ACHN (cell line): ENCODE measurements at places on chromosomes 6 and 20.
A peak's percentile ranks its signal among the peaks of the same experiment; 100 is the strongest.

GRCh38 chr6:32439602-32440214 lies at the start of gene HLA-DRA:
Gene HLA-DRA, plus strand, starts transcription at chr6:32439887. Its CDS starts 64 bp downstream, at chr6:32439951.
- DNase-seq, result peak; percentile 25

GRCh38 chr6:11908436-11909105 lies 103.5 kb upstream of the HIVEP1 start:
- no peak for DNase-seq

GRCh38 chr6:158939255-158940159 lies 60.5 kb downstream of the RSPH3 start:
- peak; percentile 44 for DNase-seq

DNA sequence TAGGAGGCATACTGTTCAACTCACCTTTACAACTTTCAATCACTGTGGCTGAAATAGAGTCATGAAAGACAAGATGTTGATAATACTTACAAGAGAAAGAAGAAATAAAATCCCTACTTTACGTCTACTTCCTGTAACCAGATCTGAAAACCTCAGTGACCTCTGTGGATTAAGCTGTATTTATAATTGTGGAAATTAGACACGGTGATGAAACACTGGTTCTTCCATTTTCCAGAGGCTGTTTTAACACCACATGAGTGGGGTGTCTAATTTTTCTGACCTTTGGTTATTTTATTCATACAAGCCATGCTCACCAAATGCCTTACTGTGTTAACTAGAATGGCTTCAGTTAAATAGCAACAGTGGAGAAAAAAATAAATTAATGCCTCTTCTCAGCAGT lies 58.5 kb upstream of the HIVEP1 start:
- DNase-seq, result no peak

DNA sequence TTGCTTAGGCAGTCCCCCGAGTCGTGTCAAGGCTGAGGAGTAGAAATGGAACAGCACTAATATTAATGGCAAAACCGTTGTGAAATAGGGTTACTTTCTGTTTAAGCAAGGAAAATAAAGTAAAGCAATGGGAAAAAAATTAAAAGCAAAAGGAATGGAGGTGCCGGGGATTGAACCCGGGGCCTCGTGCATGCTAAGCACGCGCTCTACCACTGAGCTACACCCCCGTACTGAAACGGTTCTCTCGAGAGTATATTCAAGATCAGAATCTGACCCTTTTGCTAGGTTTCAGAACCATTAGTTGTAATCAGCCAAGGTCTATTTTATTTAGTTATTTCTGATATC lies 85.5 kb downstream of the TRIM27 start:
- DNase-seq, result peak; percentile 68

DNA sequence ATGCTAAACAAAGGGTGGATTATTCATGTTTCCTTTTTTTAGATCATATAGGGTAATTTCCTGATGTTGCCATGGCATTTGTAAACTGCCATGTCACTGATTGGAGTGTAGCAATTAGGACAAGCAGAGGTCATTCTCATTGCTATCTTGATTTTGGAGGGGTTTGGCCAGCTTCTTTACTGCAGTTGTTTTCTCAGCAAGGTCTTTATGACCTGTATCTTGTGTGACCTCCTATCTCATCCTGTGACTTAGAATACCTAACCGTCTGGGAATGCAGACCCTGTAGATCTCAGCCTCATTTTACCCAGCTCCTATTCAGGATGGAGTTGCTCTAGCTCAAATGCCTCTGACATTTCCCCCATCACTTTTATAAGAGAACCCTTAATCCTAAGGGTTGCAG lies 53.6 kb downstream of the CDS2 start:
- DNase-seq, result no peak

- no peak for DNase-seq
Observed at GRCh38 chr6:117986396-117986795, 79.3 kb downstream of the SLC35F1 start.

DNA sequence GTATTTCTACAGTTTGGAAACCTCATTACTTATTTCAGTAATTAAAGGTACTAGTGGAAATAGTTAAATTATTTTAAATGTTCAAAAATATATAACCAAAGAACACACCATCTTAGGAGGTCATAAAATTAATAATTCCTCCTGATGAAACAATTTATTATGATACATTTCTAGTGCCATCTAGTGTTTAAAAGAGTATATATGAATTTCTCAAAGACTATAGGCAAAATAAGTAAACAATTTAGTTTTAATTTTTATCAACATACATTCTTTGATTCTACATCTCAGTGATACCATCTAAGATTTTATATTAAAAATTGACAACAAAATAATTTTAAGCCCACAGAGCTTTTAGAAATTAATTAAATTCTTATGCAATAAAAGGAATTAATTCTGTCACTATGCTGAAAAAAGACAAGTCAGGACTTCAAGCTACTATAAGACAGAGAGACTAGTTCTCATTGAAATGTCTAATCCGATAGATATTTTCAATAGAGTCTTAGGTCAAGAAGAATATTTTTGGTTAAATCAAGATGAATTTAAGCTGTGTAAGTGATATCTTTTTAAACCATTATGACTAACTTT lies 107.8 kb upstream of the RNF217 start:
- DNase-seq, result peak; percentile 17

DNA sequence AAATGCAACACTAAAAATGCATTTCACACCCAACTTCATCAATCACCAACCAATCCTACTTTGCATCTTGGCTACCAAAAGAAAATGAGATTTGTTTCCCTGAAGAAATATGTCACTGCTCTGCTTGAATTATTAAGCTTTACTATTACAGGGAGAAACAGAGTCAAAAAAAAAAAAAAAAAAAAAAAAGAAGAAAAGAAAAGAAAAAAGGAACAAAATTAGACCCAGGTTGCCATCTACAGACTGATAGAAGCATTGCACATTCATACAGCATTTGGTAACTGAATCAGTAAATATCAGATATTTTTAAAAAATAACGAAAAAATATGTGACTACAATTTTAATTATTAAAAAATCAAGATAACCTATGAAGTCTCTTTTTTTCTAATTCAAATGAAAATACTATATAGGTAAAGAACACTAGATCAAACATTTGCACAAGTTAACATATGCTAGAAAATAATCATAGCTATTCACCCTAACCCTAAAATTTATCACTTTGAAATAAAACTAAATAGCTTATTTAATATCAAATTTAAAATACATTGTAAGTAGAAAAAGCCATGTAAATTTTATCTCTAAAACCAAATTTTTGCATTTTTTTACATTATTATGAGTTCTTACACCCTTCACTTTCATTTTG lies 83.3 kb downstream of the DCDC2 start:
- DNase-seq, result peak; percentile 35

DNA sequence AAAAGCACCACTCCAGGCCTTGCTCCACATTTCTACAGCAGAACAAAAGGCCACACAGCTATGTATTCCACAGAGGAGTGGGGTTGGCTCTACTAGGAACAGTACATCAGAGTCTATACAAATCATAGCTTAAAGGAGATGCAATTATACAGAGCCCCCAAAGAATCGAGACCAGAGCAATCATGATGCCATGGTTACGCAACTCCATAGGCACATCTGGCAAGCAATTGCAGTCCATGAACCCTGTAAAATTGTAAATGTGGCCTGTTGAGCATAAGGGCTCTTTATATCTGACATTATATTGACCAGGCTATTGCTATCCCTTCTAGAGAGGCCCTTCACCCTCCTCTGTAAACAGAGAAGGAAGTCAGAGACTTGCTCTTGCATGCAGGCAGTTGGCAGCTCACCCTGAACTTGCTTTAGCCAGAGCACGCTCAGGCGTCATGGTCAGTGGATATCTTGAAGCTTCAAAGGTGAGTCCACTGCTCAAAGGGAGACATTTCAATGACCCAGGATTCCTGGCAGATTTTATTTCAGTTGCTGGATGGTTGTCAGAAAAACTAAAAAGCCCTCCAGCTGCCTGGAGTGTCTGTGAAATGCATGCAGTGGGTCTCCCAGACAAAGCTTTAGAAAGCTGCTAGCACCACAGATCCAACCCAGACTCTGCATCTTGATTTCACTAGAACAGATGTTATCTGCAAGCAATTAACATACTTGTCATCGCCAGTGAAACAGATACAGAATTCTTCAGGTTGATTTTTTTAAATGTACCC lies 357.2 kb downstream of the CENPW start:
- no peak for DNase-seq

- DNase-seq, result no peak
Observed at GRCh38 chr20:8212286-8212685, 80.2 kb downstream of the PLCB1 start.

GRCh38 chr6:86775893-86776292 lies 161.4 kb upstream of the HTR1E start:
- no peak for DNase-seq

GRCh38 chr6:28124350-28124970 lies at the start of gene ZSCAN16:
Gene ZSCAN16, plus strand, starts transcription at chr6:28124609. Its CDS starts 835 bp downstream, at chr6:28125444.
- DNase-seq, result peak; percentile 83

GRCh38 chr6:137102851-137103492 lies 58.2 kb upstream of the IL20RA start:
- DNase-seq, result no peak

DNA sequence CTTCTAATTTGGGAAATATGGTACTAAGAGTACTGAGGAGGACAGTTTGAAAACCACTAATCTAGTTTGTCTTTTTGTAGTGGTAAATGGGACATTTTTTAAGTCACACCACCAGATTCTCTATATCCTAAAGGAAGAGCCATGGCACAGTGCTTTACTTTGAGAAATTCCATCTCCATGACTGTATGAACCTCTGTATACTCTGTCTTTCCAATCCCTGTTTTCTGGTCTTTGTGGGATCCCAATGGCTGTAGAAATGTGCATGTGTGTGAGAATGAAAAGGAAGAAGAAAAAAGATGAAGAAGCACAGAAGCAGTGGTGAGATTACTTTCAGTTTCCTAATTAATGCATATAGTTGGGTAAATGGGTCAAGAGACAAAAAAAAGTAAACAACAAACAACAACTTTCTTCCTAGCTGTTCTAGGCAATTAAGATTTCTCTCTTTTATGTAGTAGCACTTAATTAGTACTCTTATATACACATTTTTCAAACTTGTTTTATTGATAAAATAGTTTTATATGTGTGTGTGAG lies 141.2 kb upstream of the HCRTR2 start:
- no peak for DNase-seq

- DNase-seq, result no peak
Observed at GRCh38 chr20:31368301-31368700, at the start of gene DEFB118. Gene DEFB118, plus strand, starts transcription at chr20:31368601. Its CDS starts 50 bp downstream, at chr20:31368651.

DNA sequence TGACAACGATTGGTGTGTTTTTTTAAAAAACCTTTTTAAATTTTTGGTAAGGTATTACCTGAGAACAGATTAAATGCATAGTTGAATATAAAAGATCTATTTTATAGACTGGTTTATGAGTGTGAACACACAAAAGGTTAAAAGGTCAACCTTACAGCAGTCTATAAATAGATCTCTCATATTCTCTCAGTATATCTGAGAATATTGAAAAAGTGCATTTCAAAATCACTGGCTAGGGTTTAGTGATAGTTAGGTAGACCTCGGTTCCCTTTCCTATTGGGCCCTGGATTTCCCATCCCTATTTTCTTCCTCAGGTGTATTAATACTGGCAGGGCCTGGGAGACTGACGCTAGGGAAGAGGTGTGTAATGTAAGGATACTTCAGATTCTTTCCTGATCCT lies 723 bp upstream of the ZNF451 start:
- DNase-seq, result no peak

DNA sequence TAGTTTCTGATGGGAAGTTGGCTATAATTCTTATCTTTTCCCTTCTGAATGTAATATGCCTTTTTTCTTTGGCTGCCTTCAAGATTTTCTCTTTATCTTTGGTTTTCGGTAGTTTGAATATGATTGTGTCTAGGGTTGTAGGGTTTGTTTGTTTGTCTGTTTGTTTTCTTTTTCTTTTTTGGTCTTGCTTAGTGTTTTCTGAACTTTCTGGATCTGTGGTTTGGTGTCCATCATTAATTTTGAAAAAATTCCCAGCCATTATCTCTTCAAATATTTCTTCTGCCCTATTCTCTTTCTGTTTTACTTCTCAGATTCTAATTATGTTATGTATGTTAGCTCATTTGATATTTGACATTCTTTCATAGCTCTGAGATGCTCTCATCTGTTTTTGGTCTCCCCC lies 79.4 kb downstream of the CHMP4B start:
- DNase-seq, result no peak

DNA sequence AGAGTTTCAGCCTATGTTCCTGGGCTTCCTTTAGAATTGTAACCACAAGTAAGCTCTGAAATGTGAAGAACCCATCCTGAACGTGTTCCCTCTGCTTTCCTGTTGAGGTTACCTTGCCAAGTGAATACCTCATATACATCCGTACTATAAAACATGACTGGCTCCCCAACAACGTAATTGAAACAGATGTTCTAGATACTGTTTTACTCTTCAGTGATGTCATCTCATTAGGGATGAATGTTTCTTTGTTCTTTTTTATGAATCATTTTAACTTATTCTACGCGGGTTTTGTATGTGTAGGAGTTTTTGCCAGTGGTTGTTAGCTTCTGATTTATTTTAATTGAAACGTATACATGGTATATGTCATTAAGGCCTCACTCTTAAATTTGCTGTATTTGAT lies 166.8 kb downstream of the SAMD5 start:
- DNase-seq, result no peak

- DNase-seq, result peak; percentile 50
Observed at GRCh38 chr20:50126662-50127061, 13.7 kb upstream of the UBE2V1 start.

GRCh38 chr6:161373905-161374451 lies 100.1 kb upstream of the AGPAT4 start:
- DNase-seq, result peak; percentile 63

DNA sequence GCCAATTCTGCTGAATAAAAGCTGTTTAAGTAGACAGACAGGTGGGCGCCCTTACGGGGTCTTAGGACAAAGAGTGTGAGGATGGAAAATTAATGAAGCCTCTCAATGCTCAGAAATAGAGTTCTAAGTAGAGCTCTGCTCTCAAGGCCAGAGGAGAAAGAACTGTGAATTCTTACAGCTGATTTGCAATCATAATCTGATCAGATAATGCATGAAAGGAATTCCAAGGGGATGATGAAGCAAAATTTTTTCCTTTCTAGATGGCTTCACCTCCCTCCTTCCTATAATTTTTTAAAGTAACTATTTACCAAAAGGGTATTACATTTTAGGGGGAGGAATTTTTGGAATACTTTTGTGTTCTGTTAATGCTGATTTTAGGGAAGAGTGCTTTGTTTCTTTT lies 308.1 kb upstream of the HS3ST5 start:
- DNase-seq, result no peak

DNA sequence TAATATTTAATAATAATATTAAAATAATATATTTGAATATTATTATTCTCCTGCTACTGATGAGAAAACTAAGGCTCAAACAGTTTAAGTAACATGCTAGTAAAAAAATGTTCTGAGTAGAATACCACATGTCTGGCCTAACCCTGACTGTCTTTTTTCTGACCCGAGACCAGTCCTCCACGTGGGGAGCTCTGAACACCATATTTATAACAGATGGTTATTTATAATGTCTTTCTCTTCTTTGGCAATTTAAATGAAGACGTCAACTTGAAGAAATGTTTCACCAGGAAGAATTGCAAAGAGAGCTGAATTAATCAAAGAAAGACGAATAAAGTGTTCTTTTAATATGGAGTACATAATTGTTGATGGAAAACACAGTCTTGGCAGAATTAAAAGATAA lies 82.0 kb downstream of the SLC22A3 start:
- DNase-seq, result no peak
